ENCODE measurements at places on chromosomes 7 and 10.
A peak's percentile ranks its signal among the peaks of the same experiment; 100 is the strongest.

GRCh38 chr7:18315241-18315640 is 180.3 kb upstream of the HDAC9 start:
- DNase-seq: no peak

DNA sequence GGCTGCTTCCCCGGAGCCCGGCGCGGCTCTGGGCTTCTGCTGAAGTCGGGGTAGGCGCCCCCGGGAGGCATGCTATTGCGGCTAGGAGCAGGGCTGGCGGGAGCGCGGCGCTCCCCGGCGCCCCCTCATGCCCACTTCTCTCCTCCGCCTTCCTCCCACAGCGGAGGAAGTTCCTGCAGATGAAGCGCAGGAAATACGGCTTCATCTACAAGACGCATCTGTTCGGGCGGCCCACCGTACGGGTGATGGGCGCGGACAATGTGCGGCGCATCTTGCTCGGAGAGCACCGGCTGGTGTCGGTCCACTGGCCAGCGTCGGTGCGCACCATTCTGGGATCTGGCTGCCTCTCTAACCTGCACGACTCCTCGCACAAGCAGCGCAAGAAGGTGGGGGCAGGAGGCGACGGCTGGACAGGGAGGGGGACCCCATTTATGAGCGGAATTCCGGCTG is 479 bp downstream of the CYP26A1 start:
- DNase-seq: no peak

DNA sequence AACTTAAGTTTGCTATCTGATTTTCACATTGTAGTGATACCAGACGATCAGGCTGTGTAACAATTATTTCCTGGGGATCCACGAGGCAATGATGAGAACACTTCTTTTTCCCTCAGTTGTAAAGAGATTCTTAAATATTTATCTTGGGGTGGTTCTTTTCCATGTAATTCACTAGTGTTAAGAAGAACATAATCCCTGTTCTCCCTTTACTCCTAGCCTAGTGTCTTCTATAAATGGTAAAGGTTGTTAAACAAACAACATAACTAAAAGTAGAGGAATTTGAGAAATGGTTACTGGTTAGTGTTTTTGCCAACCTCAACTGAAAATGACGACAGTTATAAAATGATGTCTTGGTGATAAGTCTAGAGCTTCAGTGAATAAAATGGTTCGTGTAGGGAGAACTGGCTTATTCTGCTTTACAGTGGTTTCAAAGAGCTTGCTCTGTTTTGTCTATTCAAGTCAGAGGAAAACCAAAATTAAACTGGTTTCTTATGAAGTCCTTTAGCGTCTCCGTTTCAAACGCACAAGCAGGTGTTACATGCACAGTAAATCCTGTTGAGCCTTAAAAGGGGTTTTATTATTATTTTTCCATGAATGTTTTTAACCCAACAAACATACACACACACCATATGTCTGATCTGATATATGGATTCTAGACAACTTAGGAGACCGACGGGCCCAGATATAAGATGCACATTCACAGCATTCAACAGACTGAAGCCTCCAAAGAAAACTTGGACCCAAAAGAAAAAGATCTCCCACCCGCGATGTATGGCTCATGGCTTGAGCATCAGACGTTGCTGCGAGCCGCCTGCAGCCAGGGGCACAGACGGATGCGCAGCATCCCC is 1.1 kb downstream of the TBX20 start:
- no peak for DNase-seq

DNA sequence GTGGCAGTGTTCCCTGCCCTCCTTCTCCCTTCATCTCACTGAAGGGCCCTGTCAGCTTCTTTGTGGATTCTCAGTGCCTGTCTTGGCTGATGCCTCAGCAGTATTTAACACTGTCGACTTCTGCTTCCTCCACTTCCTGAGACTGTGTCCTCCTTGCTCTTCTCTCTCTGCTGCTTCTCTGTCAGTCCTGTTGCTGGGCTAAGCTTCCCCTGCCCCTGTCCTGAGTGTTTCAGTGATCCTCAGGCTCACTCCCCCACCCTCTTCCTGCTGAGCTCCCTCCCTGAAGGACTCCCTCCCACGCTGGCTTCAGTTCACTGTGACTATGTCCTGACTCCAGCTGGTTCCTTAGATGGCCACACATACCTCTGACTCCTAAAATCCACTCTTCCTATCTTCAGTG is 64.9 kb downstream of the CREM start:
- peak; percentile 19 for DNase-seq

GRCh38 chr10:12583891-12584595 is 234.7 kb downstream of the CAMK1D start:
- DNase-seq: no peak

GRCh38 chr7:80440883-80441282 is 71.0 kb downstream of the GNAT3 start:
- DNase-seq: peak; percentile 31

DNA sequence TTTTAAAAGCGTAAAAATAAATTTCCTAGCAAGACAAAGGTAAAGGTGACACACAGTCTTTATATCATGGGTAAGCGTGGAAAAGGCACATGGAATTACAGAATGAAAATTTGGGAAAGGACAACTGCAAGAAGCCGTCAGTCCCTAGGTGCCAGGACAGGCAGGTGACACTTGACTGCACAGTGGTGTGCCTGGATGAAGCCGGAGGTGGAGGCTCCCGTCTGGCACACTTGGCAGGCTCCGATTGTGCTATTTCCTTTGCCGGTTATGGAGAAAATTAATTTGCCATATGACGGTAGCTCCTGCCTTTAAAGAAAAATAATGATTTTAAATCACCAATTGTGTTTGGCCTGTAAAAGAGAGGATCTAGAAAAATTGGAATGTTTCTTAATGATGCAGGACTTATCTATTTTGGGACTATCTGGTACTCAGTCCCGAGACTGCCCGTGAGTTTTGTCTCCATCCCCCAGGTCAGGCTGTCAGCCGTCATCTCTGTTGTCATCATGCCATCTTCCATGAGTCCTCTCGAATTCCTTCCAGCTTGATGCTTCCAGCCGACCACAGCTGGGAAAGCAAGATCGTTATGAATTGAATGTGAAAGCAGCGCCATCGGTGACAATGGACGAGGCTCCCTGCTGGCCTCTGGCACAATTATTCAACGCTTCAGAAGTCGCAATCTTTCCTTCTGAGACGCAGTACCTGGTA is 56.2 kb upstream of the MGMT start:
- no peak for DNase-seq

- no peak for DNase-seq
These were observed 77.4 kb downstream of the WDR37 start for GRCh38 chr10:1133495-1134045.

- DNase-seq: no peak
These were observed 1193.9 kb downstream of the DNAJB9 start for GRCh38 chr7:109763611-109764010.

- DNase-seq: no peak
These were observed 19.6 kb downstream of the INTS1 start for GRCh38 chr7:1484569-1484968.

- no peak for DNase-seq
These were observed 42.1 kb upstream of the INSIG1 start for GRCh38 chr7:155255621-155256020.

- no peak for DNase-seq
These were observed 16.8 kb downstream of the LAT2 start for GRCh38 chr7:74226633-74227032.

- no peak for DNase-seq
These were observed 1325.5 kb downstream of the XPNPEP1 start for GRCh38 chr10:108597657-108598319.

DNA sequence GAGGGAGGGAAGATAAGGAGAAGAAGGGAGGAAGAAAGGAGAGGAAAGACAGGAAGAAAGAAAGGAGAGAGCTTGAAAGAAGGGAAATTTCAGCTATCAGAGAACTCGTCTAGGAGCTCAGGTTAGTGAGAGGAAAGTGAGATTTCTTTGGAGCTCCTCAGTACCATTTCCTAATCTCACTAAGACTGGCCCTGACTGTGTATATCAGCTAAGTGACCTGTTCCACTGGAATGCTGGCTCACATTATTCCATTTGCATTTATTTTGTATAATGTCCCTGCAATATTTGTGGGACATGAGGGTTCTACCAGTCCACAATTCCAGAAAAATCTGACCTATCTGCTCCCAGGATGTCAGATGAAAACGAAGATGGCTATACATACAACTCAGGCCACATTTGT is 114.7 kb upstream of the CELF2 start:
- DNase-seq: no peak

- no peak for DNase-seq
These were observed 50.0 kb downstream of the AMZ1 start for GRCh38 chr7:2737771-2738540.

- DNase-seq: no peak
These were observed 94.5 kb downstream of the PTPRE start for GRCh38 chr10:128001363-128001745.

DNA sequence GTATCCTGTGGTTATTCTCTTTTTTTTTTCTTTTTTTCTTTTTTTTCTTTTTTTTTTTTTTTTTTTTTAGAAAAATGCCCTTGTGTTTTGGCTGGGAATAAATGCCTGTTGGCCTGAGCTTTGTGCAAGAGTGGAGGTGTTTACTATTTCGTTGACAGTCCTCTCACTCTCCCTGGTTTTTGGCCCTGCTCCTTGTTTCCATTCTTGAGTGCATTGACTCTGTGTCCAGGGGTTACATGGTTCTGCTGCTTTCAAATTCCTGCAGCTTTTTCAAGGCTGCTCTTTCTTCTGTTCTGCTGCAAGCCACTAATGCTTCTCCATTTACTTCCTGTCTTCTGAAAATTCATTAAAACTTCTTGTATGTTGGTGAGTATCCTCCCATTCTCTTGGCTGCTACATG is 59.7 kb upstream of the TBX20 start:
- no peak for DNase-seq

DNA sequence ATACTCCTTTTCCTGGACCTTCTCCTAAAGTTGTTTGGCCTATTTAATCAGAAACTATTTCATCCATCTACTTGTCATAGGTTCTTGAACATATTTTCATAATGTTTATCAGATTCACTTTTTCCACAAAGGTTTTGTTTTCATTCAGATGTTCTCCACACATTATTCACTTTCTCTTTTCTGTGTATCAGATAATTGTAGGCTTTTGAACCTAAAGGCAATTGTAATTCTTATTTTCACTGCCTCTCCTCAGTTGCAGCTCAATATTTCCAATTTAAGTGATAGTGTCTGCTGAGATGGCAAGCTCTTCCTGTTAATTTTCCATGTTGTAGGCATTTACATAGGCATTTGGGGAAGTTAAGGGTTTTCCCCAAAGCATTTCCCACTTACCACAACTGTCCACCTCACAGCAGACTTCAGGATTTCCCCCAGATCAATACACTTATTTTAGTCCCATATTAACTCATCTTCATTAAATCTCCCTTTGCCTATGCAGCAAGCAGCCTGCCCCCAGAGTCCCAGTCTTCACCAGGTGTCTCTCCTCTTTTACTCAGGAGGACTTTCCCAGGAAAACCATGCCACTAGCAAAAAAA is 12.3 kb upstream of the IKZF1 start:
- DNase-seq: no peak

DNA sequence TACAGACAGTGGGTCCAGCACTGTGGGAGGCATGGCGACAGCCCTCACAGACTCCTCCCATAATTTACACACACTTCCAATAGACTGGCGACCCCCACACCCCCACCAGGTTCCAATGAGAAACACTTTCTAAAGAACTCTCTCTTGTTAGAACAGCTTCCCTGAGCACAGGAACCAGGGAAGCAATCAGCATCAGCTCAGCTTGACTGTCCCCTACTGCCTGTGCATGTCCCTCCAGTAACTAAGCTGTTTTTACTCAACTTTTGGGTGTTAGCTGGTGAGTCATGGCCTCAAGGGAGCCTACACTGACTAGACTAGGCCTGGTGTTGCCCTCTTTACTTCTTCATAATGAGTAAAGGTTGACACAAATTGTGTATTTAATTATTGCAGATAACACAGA is 32.6 kb upstream of the HERPUD2 start:
- no peak for DNase-seq

DNA sequence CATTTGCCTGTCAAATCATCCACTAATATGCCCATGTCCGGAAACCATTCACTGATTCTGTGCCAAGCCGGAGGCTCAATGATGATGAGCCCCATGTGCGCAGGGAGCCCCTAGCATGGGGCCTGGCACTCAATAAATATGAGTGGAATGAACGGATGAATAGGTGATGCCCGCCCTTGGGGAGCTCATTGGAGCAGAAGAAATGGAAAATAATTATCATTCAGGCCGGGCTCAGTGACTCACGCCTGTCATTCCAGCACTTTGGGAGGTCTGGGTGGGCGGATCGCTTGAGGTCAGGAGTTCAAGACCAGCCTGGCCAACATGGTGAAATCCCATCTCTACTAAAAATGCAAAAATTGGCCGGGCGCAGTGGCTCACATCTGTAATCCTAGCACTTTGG is 11.0 kb downstream of the RHBDD2 start:
- peak; percentile 57 for DNase-seq

GRCh38 chr7:50356212-50356944 is 51.9 kb downstream of the IKZF1 start:
- no peak for DNase-seq

- no peak for DNase-seq
These were observed 25.0 kb upstream of the WDR11 start for GRCh38 chr10:120825878-120826769.

DNA sequence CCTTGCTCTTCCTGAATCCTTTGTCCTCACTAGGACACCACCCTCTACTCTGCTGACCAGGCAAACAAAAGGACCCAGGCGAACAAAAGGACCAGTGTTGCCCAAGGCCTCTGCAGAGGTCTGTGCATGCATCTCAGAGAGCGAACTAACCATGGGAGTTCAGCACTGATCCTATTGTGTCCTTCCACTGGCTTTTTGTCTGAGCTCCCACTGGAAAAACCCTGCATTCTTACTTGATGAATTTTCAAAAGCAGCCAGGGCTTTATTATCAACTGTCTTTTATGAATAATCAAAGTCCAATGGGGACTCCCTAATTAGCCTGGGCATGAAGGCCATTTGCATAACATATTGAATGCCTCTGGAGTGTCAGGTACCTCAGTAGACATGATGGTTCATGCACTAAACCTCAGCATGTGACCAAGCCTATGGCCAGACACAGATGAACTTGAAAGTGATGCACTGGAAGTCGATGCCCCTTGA is 140.6 kb downstream of the KCNMA1 start:
- DNase-seq: no peak

GRCh38 chr10:130631142-130632096 is 495.2 kb downstream of the GLRX3 start:
- no peak for DNase-seq

- DNase-seq: no peak
These were observed 2.3 kb downstream of the HOXA10 start for GRCh38 chr7:27171637-27172314.

DNA sequence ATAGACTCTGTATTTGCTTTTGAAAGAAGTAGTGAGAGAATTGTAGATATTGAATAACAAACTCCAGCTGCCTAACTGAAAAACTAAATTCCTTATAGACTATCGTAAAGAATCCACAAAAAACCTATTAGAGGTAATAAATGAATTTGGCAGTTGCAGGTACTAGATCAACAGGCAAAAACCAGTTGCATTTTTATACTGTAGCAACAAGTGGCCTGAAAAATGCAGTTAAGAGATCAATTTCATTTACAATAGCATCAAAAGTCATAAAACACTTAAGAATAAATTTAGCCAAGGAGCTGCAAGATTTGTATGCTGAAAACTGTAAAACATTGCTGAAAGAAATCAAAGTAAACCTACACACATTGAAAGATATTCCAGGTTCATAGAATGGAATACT is 70.3 kb downstream of the GALNT11 start:
- DNase-seq: no peak
